ENCODE measurements at places on chromosomes 4 and X.

- DNase-seq, result no peak
Measured at GRCh38 chr4:123092586-123092985, 170.2 kb upstream of the NUDT6 start.

DNA sequence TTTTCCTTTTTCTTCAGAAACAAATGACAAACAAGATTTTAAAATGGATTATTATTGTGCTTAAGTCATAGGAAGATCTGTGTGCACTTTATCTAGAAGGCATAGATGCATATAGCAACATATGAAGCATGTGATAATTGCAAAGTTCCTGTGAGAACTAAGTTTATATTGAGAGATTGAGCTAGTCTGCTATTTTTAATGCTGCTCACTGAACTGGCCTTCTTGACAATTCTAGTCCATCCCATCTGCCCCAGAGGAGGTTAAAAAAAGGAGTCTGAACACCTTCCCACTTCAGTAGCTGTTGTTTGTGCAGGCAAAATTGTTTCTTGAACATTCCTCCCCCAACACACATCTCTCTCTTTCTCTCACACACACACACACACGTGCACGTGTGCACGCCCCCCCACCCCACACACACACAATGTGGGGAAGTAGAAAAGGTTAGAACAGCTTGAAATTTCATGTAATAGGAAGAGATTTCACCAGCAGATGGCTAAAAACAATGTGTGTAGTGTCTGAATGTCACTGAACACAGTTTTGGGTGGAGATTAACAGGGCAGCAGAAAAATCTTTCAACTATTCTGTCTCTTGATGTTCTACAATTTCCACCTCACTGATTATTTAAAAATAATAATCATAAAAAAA is 108.0 kb downstream of the GPM6A start:
- no peak for DNase-seq

GRCh38 chrX:138897621-138898492 is 186.3 kb upstream of the FGF13 start:
- DNase-seq, result no peak

DNA sequence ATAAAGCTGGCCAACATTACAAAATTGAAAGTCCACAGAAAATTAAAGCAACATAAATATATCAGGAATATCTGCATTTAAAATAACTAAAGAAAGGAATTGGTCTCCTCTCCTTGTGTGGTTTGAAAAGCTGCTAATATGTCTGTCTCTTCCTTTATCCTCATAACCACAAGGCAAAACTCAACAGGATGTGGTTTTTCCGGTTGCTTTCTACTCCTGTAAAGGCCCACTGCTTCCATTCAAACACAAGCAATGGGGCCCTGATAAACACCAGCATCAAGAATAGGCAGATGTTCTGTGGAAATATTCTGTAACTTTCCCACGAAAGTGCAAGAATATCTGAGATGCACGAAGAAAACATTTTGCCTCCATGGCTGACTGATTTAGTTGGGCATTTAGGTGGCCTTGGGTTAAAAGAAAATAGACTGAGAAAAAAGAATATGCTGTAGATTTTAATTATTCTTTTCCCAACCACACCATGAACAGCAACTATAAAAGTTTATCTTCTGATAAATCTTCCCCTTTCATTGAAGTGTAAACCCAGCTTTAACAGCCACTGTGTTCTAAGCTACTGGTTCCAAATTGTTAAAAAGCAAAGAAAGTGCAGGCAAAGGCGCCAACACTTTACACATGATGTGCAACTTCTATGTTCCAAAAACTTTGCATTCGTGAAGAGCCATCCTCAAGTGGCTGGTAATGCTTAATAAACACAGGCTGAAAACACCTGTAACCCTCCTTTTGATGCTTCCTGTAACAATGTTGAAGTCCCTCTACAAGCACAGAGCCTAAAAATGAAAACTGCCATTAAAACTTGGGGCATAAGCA is 50.5 kb upstream of the NDST3 start:
- no peak for DNase-seq

- DNase-seq, result peak; percentile 14
Measured at GRCh38 chrX:132837126-132837525, 121.3 kb downstream of the HS6ST2 start.

DNA sequence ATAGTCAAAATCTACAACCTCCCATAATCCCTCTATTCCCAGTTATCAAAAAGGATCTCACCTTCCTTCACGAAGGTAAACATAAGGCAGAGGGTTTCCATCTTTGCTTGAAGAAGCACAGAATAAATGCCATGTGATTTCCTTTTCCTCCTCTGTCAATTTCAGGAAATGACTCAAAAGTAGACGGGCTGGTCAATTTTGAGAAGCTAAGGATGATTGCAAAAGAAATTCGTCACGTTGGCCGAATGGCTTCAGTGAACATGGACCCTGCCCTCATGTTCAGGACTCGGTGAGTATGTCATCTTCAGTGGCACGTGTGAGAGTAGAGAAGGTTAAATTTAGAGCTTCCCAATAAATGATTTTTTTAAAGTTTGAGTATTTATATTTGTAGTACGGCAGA is 240.2 kb downstream of the RAPGEF2 start:
- no peak for DNase-seq

DNA sequence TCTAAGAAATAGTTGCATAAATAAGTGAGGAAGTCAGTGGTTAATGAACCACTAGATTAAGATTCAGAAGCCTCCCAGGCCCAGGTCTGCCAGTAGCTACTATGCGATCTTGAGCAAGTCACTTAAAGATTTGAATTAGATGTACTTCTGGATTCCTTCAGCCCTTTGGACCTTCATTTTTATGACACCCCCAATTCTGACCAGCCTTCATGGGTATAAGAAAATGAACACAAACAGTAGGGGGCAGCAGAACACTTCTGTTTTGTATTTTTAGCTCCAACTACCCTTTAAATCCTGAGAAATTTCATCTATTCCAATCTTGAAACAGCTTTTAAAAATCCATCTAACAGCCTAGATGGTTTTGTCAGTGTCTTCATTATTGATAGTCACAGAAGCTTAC is 19.0 kb downstream of the TMEM47 start:
- DNase-seq, result no peak

GRCh38 chr4:93657527-93657926 is 171.0 kb upstream of the ATOH1 start:
- no peak for DNase-seq

GRCh38 chr4:83043801-83044407 is 8.9 kb downstream of the COPS4 start:
- DNase-seq, result peak; percentile 64

DNA sequence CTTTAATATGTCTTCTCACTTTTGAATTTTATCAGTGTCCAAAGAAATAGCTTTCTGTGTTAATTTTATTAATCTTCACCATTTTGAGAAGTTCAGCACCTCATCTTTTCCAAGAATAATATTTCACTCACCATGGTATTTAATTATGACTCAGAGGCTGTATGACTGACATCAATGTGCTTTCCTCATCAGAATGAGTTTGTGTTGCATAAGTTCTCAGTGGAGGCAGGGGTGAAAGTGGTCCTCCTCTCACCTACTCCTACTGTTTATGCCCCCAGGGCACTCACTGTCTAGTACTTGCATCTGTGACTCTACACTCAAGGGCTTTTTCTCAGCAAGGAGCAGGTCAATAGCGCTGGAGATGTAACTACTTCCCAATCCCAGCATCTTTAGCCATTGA is 905.3 kb upstream of the INTU start:
- DNase-seq, result peak; percentile 35

- no peak for DNase-seq
Measured at GRCh38 chr4:6668391-6668790, 25.3 kb upstream of the S100P start.

DNA sequence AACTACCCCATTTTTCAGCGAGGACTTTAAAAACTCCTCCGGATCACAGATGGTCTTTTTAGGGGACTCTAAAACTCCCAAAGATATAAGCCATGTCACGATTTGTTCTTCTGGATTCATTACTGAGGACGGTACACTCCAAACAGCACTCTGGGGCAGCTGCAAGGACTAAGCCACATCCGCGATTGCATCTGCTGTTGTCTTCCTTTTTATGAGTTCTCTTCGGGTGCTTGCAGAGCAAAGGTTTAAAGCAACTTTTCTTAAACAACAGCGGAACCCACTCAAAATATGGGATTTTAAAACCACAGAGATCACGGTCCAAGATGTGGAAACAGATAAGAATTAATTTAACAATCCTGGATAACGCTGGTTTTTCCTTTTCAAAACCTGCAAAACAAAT is at the start of gene ARHGEF6:
TSS of gene ARHGEF6 (minus strand) at position 170 of the 400 bp plus-strand sequence. CDS start at position 120, 50 bp downstream.
- no peak for DNase-seq

DNA sequence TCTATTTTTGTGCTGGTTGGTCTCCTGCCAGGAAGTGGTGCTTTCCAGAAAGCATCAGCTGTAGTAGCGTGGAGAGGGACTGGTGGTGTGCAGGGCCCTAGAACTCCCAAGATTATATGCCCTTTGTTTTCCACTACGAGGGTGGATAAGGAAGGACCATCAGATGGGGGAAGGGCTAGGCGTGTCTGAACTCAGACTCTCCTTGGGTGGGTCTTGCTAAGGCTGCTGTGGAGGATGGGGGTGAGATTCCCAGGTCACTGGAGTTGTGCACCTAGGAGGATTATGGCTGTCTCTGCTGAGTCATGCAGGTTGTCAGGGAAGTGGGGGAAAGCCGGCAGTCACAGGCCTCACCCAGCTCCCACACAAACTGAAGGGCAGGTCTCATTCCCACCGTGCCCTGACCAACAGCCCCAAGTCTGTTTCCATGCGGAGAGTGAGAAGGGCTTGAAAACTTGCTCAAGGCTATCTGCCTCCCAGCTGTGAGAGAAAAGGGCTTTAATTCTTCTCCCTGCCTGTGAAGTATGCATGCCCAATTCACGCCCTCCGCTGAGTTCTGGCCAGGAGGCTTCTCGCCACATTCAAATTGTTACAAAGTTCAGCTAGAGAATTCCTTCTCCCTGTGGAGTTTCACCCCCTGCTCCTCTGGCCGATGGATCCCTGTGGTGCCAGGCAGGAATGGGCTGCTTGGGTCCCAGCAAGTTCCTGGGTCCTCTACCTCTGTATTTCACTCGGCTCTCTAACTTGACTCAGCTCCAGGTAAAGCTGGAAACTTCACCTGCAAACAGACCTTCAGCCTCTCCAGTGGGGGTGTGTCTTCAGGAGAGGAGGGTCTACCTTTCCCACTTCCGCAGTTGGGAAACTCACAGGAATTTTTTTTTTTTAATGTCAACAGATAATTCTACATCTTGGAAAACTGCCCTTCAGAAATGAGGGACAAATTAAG is 7.7 kb upstream of the CSTF2 start:
- no peak for DNase-seq

DNA sequence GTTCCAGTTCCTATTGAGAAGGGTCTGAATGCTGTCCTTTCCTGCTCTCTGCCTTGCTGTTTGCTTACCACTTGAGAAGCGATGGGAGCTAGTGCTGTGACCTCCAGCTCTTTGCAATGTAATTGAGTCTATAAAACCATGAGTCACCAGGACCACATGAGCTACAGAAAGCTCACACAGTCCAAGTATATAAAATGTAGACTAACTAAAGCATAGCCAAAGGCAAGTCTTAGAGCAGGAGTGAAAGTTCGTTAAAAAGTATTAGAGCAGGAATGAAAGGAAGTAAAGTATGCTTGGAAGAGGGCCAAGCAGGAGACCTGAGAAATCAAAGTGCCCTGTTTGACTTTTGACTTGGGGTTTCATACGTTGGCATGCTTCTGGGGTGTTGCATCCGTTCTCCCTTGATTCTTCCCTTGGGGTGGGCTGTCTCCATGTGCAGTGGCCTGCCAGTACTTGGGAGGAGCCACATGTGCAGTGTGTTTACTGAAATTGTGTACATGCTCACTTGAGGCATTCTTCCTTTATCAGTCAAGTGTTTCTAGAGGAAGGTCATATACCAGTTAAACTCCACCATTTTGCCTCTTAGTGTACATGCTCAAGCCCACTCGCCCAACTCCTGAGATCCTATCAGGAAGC is 71.3 kb upstream of the KIT start:
- DNase-seq, result peak; percentile 19

- no peak for DNase-seq
Measured at GRCh38 chr4:3654036-3654807, 112.0 kb upstream of the ADRA2C start.

- no peak for DNase-seq
Measured at GRCh38 chr4:84634961-84635360, 52.0 kb downstream of the CDS1 start.

DNA sequence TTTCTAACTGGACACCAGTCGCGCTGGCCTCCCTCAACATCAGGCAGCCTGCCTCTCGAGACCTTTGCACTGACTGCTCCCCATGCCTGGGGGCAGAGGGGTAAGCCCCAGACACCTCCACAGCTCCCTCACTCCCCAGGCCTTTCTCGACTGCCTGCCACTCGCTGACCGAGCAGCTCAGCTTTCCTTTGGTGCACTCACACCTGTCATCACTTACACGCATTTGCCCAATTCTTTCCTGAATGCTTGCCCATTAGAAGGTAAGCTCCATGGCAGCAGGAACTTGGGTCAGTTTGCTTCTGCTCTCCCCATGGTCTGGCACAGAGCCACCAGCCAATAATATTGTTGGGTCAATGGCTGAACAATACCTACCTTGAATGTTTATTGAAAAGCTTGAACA is 32.2 kb upstream of the PROM1 start:
- DNase-seq, result no peak

DNA sequence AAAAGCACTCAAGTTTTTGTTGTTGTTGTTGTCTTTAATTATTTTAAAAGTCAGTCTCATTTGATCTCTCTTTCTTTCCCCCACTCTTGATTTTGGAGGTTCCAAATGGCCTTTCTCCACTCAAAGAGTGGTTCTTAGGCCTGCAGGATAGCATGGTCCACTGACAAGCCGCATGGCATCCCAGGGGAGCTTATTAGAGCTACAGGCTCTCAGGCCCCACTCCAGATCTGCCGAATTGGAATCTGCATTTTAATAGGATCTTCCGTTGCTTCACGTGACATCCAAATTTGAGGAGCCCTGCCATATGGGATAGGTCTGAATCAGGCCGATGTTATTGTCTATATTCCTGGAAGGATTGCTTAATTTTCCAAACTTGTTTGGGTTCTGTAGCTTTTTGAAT is 72.1 kb downstream of the CPE start:
- no peak for DNase-seq

DNA sequence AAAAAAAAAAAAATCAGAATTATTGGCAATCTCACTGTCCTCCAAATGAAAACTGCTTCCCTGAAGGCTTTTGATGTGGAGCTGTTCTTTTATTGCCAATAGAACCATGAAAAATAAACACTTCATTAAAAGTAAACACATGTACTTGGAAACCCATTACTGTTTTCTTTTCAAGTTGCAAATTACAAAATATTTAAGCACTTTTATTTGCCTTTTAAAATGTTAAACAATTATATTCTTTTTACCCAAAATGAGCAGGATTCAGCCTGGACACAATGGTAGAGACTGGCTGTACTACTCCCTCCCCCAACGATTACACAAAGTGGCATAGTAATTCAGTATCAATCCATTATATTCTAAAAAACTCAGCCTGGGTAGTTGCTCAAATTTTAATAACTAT is 60.9 kb downstream of the SH2D1A start:
- DNase-seq, result no peak

DNA sequence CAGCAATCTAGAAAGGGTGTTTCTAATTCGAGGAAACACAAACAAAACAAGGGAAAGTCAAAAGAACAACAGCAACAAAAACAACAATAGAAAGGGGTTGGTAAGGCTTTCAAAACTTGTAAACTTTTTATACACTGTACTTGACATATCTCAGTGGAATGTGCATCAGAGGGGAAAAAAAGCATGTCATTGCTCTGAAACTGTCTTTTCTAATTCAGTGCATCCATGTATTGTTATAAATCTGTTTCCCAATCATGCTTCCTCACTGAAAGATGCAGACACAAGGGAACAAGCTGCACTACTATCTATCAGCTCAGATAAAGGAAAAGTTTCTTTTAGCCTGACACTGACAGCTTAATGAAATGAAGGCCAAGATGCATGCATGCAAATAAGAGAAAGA is 44.2 kb upstream of the PCDH18 start:
- peak; percentile 19 for DNase-seq

Measured in GM03348 (cell line).